HepG2 (cell line): ENCODE measurements at places on chromosomes 7 and 10. TPM values are rescaled to one million over a fixed set of nuclear protein-coding genes. Genes with fewer than 3 reads are reported as not detected.
A peak's percentile ranks its signal among the peaks of the same experiment; 100 is the strongest.

SPDYE2 gene
- total RNA-seq = not detected in 2 replicates

MRC1 gene
- not detected in 2 replicates for total RNA-seq

OR13A1 gene
- not detected in 2 replicates for total RNA-seq

- DNase-seq = no peak
- H3K4me3 ChIP-seq = no peak overlapping the region
- no peaks in the 10 kb centered on the region; the same call in 1 of the 2 replicates for H3K27me3 ChIP-seq
- peaks cover 36% of the 10 kb centered on the region for H3K4me1 ChIP-seq
- no peaks in the 10 kb centered on the region for H3K36me3 ChIP-seq
Measured at GRCh38 chr7:47946581-47947354, 1.5 kb downstream of the PKD1L1 start.

DNA sequence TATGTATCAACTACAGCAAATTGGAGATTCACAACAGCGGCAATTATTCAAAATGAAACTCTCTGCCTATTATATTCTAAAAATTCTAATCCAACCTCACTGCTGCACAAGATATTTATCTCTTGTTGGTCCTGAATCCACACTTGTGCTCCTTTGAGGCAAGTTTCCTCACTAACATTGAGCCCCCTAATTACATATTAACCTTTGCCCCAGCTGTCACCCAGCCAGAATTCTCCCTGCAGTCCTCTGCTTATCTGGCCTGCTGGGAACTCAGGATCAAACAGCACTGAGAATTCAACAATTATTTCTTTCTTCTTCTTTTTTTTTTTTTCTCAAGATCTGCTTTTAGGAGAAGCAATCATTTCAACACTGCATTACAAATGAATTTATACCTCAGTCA lies 21.5 kb upstream of the PLAC9 start:
- H3K4me1 ChIP-seq = peaks cover 39% of the 10 kb centered on the region
- no peaks in the 10 kb centered on the region for H3K27me3 ChIP-seq
- peak overlapping the region; percentile 65 for H3K27ac ChIP-seq
- DNase-seq = peak; percentile 81

DNA sequence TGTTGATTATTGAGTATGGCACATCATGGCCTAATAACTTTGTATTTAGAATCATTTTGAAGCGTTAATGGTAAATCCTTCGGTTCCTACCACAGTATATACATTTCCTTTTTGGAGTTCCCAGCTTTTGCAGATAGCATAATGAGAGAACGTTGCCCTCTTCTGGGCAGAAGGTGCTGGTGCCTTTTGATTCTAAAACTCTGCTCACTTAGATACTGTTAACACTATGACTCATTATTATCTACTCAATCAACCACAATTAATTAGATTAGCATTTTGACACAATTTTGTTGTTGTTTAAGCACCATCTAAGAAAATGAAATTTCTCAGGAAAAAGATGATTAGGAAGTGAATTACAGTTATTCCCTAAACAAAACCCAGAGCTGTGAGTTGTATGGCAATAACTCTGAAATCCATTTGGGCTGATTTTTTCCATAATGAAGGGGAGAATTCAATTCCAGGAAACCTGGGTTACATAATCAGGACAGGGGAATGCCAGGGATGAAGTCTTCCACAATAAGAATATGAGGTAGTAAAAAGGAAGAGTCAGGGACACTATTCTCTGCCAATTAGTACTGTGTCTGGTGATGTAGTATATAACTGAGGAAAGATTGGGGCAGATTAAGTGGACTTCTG lies 11.5 kb upstream of the DLD start:
- no peaks in the 10 kb centered on the region for H3K4me1 ChIP-seq
- DNase-seq = peak; percentile 49
- no peaks in the 10 kb centered on the region for H3K36me3 ChIP-seq

HTR5A gene
- not detected in 2 replicates for total RNA-seq

GRCh38 chr10:11742779-11743298 lies 657 bp downstream of the ECHDC3 start:
- H3K4me3 ChIP-seq = no peak overlapping the region
- no peak for DNase-seq
- no peak overlapping the region for H3K27ac ChIP-seq
- peaks cover 3% of the 10 kb centered on the region; the same call in 1 of the 2 replicates for H3K27me3 ChIP-seq
- peaks cover 27% of the 10 kb centered on the region for H3K4me1 ChIP-seq

RPEL1 gene
- 0.04 and 0.10 TPM in 2 replicates for total RNA-seq

GRCh38 chr7:8274589-8274988 lies 12.6 kb upstream of the ICA1 start:
- H3K4me1 ChIP-seq = no peaks in the 10 kb centered on the region
- no peaks in the 10 kb centered on the region for H3K36me3 ChIP-seq
- DNase-seq = no peak
- H3K4me3 ChIP-seq = no peak overlapping the region
- H3K27ac ChIP-seq = no peak overlapping the region

DNA sequence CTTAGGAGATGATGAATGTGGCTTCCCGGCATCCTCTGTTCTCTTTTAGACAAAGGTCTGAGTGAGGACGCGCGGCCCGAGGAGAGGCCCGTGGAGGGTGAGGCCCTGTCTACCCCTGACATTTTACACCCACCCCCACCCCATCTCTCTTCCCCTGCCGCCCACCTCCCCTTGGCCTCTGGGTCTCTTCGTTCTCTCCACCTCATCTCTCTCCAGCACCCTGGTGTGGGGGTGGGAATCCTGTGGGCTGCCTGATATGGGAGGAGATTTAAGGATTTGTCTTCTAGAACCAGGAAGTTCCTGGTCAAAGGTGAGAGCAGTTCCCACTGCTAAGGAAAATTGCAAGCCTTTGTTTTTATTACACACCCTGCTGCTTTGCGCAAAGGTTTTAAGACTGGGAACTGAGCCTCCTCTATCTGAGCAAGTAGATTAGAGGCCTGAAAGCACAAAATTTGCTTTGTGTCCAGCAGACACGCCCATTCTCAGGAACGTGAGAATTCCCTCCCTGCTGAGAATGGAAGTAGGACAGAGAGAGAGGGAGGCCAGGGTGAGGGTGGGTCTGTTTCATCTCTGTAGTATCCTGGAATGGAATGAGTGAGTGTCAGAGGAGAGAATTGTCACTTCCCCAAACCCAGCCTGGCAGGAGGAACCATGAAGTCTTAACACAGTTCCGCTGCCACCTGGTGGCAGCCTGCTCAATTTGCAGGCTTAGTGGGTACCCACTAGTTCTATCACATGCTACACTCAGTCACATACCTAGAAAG lies 91.2 kb downstream of the GTF2IRD1 start:
- no peak overlapping the region for H3K4me3 ChIP-seq
- H3K36me3 ChIP-seq = peaks cover 11% of the 10 kb centered on the region
- H3K27me3 ChIP-seq = no peaks in the 10 kb centered on the region
- H3K4me1 ChIP-seq = no peaks in the 10 kb centered on the region
- no peak overlapping the region for H3K27ac ChIP-seq

TMEM270 gene
- total RNA-seq = not detected in 2 replicates

DNA sequence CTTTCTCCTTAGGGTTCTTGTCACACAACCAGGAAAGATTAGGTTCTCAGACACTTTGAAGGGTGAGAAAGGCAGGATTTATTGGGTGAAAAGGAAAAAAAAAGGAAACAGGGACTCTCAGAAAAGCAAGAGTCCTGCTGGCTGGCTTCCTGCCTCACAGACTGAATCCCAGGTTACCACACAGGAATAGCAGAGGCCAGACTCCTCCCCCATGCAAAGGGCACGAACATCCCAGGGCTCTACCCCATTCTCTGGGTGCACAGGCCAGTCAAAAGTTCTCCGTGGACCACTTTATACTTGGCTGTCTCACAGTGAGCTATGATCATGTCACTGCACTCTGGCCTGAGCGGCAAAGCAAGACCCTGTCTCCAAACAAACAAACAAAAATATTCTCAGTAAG lies 42.6 kb downstream of the HOXA1 start:
- H3K4me1 ChIP-seq = 0 out of 2 replicates have a peak, but pooled peaks cover 5% of the 10 kb centered on the region
- H3K4me3 ChIP-seq = no peak overlapping the region
- DNase-seq = no peak
- H3K27ac ChIP-seq = no peak overlapping the region

GRCh38 chr10:16521311-16522016 lies at the start of gene C1QL3:
Gene C1QL3, minus strand, starts transcription at chr10:16521879. Its CDS starts 814 bp downstream, at chr10:16521065.
- no peak for DNase-seq
- peak within 1 kb of the TSS; percentile 19 for H3K4me3 ChIP-seq
- H3K36me3 ChIP-seq = no peaks in the 10 kb centered on the region
- no peaks in the 10 kb centered on the region for H3K4me1 ChIP-seq
- H3K27ac ChIP-seq = no peak within 1 kb of the TSS
- peaks cover 30% of the 10 kb centered on the region; the same call in 2 of the 3 replicates for H3K27me3 ChIP-seq

CFAP69 gene
- 2.7 and 4.0 TPM in 2 replicates for total RNA-seq

DNA sequence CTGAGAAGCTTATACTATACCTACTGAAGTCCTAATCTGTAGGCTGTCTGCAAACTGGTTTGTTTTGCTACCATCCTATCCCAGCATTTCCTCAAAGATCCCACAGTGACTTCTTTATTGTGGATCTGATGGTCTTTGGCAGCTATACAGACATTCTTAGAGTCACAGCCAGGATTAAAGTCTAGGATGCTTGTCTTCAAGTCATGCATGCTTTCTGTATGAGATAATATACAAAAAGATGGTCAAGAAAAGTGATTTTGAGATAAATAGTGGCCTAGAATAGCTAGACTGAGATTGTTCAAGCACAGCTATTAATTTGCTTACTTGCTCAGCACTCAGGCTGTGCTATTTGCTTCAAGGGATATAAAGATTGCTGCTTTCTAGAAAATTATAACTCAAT lies 454.4 kb downstream of the AUTS2 start:
- no peaks in the 10 kb centered on the region for H3K36me3 ChIP-seq
- H3K4me3 ChIP-seq = no peak overlapping the region
- H3K27me3 ChIP-seq = no peaks in the 10 kb centered on the region
- no peaks in the 10 kb centered on the region for H3K4me1 ChIP-seq
- H3K27ac ChIP-seq = no peak overlapping the region
- no peak for DNase-seq

GRCh38 chr10:115063701-115064658 lies 29.2 kb upstream of the ATRNL1 start:
- DNase-seq = no peak
- H3K27ac ChIP-seq = no peak overlapping the region
- no peak overlapping the region for H3K4me3 ChIP-seq
- no peaks in the 10 kb centered on the region for H3K27me3 ChIP-seq
- no peaks in the 10 kb centered on the region for H3K36me3 ChIP-seq
- no peaks in the 10 kb centered on the region for H3K4me1 ChIP-seq

- no peak overlapping the region for H3K4me3 ChIP-seq
- H3K4me1 ChIP-seq = no peaks in the 10 kb centered on the region
- H3K36me3 ChIP-seq = no peaks in the 10 kb centered on the region
- DNase-seq = peak; percentile 50
Measured at GRCh38 chr10:69901628-69902505, 100.2 kb downstream of the COL13A1 start.
